Kidney (tissue), 22 donors: ENCODE measurements at places on chromosomes 7 and 10. TPM values are rescaled to one million over a fixed set of nuclear protein-coding genes. Genes with fewer than 3 reads are reported as not detected.

GRCh38 chr10:114538181-114538906 is 119.7 kb downstream of the ABLIM1 start:
- DNase-seq = no peak

DNA sequence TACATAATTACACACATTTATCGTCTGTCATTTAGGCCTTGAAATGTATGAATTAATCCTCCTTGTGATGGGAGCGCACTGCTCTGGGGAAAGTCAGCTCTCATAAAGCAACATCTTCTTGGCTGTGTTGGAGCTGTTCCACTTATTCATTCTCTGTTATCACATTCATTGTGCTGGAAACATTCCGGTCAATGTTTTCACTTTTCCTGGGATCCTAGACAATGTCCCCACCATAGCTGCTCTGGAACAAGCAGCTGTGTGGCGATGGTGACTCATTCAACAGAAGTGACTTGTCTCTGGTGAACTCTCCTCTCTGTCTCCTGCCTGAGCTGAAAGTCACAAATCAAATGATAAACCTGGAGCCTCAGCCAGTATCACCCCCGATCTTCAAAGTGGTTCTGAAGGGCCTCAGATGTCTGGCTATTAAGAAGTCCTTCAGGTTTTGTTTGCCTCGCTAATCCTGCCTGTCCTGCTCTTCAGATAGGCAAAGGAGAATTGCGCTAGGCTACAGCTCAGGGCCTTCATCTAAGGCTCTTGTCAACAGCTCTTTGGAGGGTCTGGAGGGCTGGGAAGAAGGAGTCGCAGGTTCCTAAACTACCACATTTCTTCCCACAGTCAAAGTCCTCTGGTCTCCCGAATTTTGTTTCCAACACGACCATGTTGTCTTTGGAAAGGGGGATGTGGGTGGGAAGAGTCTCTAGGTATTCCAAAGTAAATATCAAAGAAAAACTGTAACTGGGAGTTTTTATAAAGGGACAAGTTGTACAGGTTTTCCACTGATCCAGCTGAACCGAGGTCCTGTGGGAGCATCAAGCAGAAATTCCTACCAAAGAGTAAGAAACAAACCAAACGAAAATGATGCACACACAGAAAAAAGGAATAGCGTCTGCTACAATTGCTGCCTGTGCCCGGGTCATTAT is 29.3 kb downstream of the KLF6 start:
- no peak for DNase-seq

- no peak for DNase-seq
These were observed 91.4 kb downstream of the LRRTM3 start for GRCh38 chr10:67017218-67017617.

ZNF365 gene
- 0.54 TPM for polyA plus RNA-seq

LIPN gene
- not detected for polyA plus RNA-seq
